B cell (primary cell): ENCODE measurements at places on chromosomes 13 and 19. TPM values are rescaled to one million over a fixed set of nuclear protein-coding genes. Genes with fewer than 3 reads are reported as not detected.

- no peak for DNase-seq
Observed at GRCh38 chr13:106277484-106278154, 257.8 kb downstream of the EFNB2 start.

The ATP4A gene
- not detected in 2 replicates for polyA plus RNA-seq

DNA sequence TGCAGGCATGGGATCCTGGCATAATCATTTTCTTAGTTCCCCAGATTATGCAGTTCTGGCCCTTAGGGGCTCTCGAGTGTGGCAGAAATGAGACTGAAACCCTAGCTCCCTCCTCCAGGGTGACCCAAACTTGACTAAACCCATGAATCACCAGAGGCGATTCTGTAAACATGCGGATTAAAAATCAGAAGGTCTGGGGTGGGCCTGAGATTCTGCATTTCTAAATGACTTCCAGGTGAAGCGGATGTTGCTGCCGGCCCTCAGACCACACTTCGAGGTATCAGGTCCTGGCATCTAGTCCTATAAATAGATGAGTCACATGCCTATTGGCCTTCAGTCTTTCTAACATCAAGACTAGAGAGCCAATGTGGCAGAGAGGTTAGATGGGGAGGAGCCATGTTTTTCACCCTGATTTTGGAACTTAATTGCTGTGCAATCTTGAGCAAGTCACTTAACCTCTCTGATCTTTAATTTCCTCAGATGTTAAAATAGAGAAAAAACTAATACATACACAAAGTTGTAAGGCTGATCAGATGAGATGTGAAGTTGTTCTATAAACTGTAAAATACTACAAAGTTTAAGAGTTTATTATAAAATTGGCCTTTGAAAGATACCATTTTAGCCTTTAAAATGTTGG lies 431.2 kb downstream of the FOXO1 start:
- DNase-seq: no peak

The ELOF1 gene
- 64.1 and 76.2 TPM in 2 replicates for polyA plus RNA-seq

The KLK14 gene
- 0.49 and 1.5 TPM in 2 replicates for polyA plus RNA-seq

DNA sequence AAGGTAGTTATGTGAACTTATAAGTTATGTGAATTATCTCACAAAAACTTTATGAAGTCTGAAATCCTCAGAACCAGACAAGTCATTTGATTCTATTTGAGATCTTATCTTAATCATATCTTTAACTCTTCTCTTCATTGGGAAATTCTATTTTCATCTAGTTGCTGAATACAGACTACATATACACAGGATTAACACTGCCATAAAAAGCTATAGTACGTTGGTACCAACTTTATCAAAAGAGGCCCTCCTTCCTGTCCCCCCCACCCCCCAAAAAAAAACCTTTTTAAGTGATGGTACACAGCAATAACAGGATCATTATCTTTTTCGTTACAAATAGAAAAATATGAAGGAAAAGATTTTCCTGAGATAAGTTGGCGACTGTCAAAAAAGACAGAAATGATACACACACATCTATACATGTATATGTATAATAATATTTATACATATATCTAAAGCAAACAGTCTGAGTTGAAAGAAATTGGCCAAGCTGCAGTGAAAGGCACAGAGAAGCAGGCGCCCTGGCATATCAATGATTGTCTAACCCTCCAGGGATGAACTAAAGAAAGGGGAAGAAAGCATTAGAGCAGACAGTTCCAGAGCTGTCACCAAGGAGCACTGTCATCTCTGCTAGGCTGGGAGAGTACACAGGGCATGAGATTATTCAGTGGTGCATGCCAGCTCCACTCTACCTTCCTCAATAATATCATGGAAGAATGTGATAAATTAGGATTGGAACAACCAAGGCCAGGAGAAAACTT lies 116.7 kb downstream of the KLF12 start:
- no peak for DNase-seq

The SOX1 gene
- not detected in 2 replicates for polyA plus RNA-seq

The ERCC5 gene
- 34.7 and 48.5 TPM in 2 replicates for polyA plus RNA-seq

The ZNF585A gene
- polyA plus RNA-seq: 12.2 and 15.2 TPM in 2 replicates

DNA sequence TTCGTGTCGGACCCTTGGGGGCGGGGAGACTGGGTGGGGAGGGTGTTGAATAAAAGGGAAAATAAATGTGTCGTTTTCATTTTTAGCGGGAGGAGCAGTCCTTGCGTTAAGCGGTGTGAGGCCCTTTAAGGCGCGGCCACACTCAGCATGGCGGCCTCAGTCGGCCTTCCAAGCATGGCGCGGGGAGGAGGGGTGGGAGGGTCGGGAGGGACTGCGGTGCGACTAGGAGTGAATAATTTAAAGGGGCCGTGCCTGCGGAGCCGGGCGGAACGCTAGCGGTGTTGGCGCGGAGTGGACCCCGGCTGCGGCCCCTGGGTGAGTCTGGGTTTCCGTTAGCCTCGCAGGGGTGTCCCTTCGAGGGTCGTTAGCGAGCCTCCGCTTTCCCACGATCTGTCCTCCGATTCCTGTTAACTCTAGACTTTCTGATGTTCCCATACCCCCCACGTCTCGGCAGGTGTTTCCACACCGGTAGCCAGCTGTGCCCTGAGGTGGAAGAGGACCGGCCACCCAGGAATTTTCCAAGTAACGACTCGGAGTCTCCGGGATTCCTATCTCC lies 1.5 kb upstream of the PNPLA6 start:
- DNase-seq: peak; percentile 87

DNA sequence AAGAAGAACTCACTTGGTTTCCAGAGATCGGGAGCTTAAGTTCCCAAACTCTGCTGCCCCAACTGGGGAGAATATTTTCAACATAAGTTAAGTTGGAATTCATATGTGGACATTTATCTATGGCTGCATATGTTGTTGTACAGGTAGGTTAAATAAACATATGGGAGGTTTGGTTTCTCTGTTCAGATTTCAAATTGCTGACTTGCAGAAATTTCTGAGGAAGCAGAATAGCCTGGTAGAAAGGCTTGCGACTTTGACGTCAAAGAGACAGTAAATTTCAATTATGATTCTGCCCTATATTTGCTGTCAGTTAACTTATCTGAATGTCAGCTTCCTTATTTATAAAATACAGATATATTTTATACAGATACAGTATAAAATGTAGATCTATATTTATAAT lies 40.0 kb upstream of the TPP2 start:
- no peak for DNase-seq

The PCDH20 gene
- not detected in 2 replicates for polyA plus RNA-seq

DNA sequence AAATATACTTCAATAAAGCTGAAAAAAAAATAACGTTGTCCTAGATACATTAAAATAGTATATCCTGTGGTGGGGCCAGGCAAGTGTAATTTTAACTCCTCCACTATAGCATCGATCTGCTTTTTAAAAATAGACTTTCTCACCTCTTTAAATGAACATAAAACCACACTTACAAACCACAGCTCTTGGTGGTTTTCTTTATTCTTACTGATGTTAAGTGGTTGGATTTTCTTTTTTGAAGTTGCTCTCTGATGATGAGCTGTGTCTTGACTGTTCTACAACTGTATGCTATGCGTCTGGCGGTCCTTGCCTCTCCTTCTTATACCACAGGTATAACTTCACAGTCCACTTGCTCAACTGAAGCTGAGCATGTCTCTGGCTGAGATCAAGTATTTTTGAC lies 721.5 kb upstream of the KLHL1 start:
- no peak for DNase-seq

- DNase-seq: peak; percentile 75
Observed at GRCh38 chr19:51777570-51778462, 16.8 kb downstream of the FPR2 start.

GRCh38 chr13:19927117-19927748 lies 31.3 kb upstream of the ZMYM2 start:
- peak; percentile 57 for DNase-seq

The VSIG10L gene
- 1.3 and 1.4 TPM in 2 replicates for polyA plus RNA-seq

GRCh38 chr19:53980539-53981375 lies 10.7 kb upstream of the CACNG6 start:
- DNase-seq: no peak

The PDX1 gene
- not detected in 2 replicates for polyA plus RNA-seq

DNA sequence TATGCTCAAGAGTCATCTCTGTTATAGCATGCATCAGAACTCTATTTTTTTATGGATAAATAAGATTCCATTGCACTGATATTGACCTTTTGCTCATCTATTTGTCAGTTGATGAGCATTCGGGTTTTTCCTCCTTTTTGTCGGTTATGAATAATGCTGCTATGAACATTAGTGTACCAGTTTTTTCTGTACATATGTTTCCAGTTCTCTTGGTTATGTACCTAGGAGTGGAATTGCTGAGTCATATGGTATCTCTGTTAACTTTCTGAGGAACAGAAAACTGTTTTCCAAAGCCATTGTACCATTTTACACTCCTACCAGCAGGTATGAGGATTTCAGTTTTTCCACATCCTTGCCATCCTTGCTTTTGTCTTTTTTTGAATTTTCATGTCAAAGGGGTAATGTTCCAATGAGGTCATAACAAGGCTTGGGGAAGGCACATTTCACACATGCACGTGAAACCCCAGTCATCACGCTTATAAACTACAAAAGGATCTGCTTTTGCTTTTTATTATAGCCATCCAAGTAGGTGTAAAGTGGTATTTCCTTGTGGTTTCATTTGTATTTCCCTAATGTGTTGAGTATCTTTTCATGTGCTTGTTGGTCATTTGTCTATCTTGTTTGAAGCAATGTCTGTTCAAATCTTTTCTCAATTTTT lies 14.6 kb downstream of the KBTBD7 start:
- no peak for DNase-seq

DNA sequence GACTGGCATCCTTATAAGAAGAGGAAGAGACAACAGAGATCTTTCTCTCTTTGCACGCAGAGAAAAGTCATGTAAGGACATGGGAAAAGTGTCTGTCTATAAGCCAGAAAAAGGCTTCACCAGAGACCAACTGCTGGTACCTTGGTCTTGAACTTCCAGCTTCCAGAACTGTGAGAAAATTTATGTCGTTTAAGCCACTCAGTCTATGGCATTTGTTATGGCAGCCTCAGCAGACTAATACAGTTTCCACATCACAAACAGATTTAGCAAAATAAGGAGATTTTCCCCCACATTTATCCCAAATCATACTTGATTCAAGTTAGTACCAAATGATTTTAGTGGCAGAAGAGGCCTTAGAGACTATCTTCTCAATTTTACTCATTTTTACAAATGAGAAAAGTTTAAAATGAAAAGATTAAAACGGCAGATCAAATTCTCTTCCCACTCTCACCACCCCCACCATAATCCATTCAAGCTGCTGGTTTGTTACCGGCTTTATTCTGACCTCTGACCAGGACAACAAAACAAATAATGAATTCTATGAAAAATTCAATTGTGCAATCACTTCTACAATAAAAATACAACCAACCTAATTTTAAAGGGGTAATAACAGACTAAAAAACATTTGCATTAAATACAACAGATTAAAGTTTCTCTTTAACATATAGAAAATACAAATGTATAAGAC lies 316.3 kb downstream of the TBC1D4 start:
- DNase-seq: no peak

The TNNT1 gene
- polyA plus RNA-seq: not detected in 2 replicates

DNA sequence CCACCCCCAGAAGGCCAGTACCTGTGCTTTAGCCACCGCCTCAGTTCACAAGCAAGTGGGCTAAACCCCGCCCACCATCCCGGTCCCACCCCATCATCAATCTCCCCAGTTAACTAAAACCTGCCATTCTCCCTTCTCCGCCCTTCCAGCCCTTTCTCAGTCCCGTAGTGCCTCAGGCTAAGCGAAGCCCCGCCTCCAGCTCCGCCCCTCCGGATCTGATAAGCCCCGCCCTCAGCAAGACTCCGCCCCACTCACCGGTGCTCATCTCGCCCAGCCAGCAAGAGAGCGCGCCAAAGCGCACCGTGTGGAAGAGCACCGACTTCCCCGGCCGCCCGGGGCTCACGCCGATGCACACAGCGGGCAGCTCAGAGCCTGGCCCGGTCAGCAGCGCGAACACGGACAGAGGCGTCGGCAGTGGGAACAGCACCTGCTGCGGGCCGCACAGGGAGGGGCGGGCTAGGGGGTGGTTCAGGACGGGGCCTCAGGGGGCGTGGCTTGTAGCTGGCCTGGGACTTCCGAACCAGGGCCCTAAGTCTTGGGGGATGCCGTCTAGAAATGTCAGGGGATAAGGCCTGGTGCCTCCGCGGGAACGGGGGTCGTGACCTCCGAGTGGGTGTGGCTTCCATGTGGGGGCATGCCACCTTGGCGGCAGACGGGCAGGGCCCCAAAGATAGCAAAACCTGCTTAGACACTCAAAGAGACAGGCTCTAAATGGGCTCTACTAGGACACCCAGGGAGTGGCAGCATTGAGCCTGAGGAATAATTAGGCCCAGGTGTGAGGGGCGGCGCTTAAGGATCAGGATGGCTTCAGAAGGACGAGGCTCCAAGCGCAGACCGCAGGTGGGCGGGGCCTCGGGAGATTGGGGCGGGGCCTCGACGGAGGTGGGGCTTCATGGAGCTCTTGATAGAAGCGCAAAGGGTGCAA lies 21.4 kb downstream of the MAP4K1 start:
- no peak for DNase-seq

The ZNF439 gene
- polyA plus RNA-seq: 19.7 and 27.8 TPM in 2 replicates
